ENCODE measurements at places on chromosomes 16 and 17.
A peak's percentile ranks its signal among the peaks of the same experiment; 100 is the strongest.

GRCh38 chr17:39002991-39003715 is 36.0 kb upstream of the FBXO47 start:
- no peak for DNase-seq

GRCh38 chr17:61849674-61850073 is 13.7 kb downstream of the BRIP1 start:
- DNase-seq: no peak

GRCh38 chr17:78358538-78359320 is 1.1 kb downstream of the SOCS3 start:
- DNase-seq: no peak

- no peak for DNase-seq
Observed at GRCh38 chr16:52265446-52265861, 281.5 kb downstream of the TOX3 start.

DNA sequence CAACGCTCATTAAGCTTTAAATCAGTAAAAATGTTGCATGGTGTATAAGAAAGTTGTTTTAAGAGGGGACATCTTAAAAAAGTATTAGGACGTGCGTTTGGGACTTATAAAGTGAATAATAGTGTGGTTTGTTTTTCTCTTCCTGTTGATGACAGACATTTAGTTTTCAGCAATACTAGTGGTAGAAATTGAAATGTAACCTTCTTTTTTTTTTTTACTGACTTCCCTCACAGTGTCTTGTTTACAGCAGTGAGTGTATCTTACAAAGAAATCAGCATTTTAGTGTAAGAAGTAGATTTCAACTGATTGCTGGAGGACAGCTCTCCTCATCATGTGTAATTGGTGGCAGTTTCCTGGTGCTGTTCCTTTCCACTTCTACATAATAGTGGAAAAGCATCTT is 39.6 kb downstream of the CYLD start:
- no peak for DNase-seq

DNA sequence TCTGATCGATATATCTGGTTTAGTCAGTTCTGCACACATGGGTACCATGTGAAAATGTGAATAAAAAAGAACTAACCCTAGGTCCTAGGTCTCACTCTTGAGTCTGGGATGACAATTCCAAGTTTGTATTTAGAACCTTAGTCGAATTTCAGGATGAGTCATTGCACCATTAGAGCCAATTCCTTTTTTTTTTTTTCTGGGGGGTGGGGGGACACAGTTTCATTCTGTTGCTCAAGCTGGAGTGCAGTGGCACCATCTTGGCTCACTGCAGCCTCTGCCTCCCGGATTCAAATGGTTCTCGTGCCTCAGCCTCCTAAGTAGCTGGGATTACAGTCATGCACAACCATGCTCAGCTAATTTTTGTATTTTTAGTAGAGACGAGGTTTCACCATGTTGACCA is 41.6 kb downstream of the SPAG9 start:
- no peak for DNase-seq

DNA sequence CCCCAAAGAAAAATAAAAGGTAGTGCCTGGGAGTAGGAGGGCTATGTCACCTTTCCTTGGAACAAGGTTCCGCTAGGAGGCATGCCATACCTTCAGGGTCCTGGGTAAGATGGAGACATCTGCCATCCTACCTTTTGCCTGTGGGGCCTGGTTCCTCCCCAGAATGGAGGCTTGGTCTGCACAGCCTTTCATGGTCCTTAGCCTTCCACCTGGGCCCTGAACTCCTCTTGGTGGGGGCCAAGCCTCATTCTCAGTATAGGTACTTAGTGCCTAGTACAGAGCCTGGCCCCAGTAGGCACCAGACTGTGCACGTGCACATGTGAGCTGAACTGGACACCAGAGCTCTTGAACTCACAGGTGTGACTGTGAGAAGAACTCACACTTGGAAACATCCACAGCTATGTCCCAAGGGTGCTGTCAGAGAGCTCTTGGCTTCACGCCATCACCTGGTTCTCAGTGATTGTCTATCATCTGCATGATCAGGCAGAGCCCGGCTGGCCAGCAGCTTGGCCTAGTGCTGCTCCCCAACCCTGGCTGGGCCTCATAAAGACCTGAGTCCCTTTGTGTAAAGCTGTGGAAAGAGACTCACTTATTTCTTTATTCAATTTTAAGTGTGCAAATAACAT is 143.2 kb downstream of the SOCS1 start:
- DNase-seq: no peak

DNA sequence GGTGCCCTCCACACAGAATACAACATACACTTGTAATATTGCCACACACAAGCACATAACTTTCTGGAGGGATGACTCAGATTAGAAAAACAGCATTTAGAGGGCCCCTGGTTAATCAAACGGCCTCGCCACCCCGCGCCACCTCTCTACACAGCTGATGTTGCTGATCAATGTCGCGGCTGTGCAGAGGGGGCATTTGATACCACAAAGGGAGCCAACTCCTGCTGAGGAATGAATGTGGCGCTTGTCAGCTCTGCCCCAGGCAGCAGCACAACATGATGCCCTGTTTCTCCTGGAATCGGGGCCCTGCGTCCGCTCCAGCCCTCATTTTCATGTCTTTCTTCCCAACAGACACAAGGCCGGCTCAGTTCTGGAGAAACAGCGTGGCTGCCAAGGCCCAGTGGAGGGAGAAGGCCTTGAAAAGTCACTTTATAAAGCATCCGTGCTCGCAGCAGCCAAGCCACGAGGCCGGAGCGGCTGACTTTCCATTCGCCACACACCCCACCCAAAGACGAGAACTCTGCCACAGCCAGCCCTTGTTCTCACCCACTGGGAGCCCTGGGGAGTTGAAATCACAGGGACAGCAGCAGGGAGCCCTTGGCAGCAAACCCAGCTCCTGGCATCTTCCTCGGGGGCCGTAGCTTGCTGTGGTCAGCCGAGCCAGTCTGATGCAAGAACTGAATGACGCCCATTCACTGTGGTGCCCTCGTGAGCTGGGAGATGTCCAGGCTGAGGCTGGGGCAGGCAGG is 65.6 kb downstream of the XYLT1 start:
- peak; percentile 96 for DNase-seq

DNA sequence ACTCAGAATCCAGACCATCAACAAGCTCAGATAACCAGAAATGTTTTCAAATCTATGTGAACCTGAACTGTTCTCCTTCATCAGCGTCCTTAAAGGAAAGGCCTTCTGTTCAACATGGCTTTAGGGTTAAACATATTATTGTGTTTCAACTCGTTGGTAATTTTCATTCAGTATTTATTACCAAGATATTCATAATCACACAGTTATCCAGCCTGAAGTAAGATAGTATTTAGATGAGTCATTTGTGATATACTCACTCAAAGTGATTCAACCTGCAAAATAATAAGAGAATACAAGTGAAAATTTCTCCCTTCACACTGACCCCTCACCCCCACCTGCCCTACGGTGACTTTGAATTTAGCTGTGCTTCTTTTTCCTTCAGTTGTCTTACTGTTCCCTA is 3.0 kb downstream of the CYLD start:
- no peak for DNase-seq

- no peak for DNase-seq
Observed at GRCh38 chr17:74080656-74081582, 122.6 kb upstream of the RPL38 start.

GRCh38 chr17:35543856-35544255 is 6.4 kb upstream of the SLFN12L start:
- DNase-seq: no peak

GRCh38 chr16:5560084-5560483 is 462.5 kb upstream of the EEF2KMT start:
- no peak for DNase-seq

GRCh38 chr17:6823011-6823442 is 8.5 kb downstream of the TEKT1 start:
- no peak for DNase-seq

DNA sequence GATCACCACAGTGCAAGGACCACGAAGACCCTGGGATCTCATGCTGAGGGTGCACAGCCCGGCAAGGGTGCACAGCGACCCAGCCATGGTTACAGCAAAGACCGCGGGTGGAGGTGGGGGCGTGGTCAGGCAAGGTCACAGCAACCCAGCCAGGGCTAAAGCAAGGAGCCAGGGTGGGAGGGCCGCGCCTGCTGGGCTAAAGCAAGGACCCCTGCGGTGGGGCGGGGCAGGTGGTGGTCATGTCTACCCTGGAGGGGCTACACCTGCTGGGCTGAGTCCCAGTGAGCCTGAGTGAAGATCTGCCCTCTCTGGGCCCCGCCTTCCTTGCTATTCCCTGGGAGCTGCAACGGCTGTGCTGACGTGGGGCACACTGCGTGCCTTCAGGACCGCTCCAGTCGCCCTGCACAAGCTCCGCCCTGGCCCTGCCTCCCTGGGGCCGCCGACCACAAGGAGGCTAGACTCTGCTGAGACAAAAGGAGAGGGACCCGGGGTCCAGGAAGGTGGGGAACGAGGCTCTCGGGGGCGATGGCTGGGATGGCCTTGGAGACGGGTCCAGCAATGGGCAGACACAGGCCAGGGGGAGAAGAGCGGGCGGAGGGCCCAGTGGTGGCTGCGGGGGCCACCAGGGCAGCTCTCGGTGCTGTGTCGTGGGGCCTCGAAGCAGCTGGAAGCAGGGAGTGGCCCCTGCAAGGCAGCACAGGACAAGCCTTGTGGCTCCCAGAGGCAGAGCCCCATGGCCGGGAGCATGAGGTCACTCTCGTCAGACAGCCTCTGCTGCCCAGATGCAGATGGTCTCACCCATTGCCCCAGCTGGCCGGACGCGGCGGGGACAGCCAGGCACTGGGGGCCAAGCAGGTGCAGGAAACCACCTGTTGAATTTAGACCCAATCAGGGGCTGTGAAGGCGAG is 52.8 kb downstream of the CBFA2T3 start:
- no peak for DNase-seq

- no peak for DNase-seq
Observed at GRCh38 chr17:75059369-75060345, 12.6 kb downstream of the KCTD2 start.

GRCh38 chr16:70522216-70523075 is 908 bp downstream of the COG4 start:
- no peak for DNase-seq

GRCh38 chr16:14585287-14585686 is 44.8 kb downstream of the PARN start:
- DNase-seq: no peak

DNA sequence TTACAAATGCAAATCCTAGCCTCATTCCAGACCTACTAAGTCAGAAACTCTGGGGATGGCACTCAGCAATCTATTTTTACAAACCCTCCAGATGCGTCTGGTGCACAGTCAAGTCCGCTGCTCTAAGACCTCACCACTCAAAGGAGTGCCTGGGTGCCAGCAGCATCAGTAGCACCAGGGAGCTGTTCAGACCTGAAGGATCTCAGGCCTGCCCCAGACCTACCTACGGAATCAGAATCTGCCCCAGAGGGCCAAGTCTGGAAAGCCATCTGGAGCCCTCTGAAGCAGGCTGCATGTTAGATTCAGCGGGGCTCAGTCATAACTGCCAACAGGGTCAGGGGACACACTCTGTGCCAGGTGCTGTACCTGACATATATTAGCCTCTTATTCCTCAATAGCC is 17.6 kb downstream of the MEOX1 start:
- DNase-seq: no peak

- DNase-seq: no peak
Observed at GRCh38 chr17:74938194-74938950, 2.7 kb downstream of the OTOP3 start.

GRCh38 chr16:89256651-89257254 is 39.2 kb downstream of the ZNF778 start:
- DNase-seq: peak; percentile 48

DNA sequence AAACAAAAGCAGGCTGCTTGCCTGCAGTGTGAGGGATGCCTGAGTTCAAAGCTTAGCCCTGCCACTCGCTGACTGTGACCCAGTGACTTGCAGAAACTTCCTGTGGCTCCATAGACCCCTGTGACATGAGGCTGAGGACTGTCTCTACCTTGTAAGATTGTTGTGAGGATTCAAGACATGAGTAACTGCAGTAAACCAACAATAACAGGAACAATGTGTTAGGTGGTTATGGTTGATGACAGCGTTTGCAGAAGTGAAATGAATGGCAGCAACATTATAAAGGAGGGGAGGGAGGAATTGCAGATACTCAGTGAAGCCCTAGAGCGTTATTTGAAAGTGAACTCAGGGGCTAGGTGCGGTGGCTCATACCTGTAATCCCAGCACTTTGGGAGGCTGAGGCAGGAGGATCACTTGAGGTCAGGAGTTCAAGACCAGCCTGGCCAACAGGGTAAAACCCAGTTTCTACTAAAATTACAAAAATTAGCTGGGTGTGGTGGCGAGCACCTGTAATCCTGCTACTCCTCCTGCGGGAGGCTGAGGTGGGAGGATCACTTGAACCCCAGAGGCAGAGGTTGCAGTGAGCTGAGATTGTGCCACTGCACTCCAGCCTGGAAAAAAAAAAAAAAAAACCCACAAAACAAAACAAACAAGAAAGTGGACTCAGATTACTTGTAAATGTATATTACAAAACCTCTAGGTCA is 33.5 kb upstream of the EMP2 start:
- no peak for DNase-seq

- DNase-seq: no peak
Observed at GRCh38 chr16:30113711-30114333, 485 bp upstream of the GDPD3 start.

GRCh38 chr17:12736526-12736925 is 52.8 kb upstream of the ARHGAP44 start:
- no peak for DNase-seq

DNA sequence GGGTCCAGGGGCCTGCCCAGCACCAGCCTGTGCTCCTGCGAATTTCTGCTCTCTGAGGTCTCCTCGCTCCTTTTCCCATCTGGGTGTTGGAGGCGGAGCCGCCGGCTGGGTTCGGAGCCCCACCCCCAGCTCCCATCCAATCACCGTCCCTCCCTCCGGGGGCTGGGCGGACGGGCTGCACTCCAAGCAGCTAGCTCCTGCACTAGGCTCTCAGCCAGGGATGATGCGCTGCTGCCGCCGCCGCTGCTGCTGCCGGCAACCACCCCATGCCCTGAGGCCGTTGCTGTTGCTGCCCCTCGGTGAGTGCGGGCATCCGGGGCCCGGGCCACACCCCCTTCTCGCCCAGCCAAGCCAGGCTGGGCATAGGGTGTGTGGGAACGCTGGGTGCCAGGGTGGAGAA is at the start of gene NRN1L:
Gene NRN1L, plus strand, starts transcription at position 202 of the 400 bp plus-strand sequence. Its CDS starts 19 bp downstream, at position 221.
- peak; percentile 86 for DNase-seq

DNA sequence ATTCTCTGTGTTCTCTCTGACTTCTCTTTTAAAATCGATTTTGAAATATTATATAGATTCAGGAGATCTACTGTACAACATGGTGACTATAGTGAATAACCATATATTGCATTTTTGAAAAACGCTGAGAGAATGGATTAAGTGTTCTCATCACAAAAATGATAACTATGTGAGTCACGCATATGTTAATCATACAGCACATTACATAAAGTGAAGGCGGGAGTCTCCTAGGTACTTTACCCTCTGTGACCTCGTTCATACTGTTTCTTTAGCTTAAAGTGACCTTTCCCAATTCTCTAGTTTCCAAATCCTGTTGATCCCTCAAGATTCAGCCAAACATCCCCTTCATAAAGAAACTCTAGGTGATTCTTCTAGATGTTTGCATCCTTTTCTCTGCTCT is 3.1 kb upstream of the KRTAP3-2 start:
- no peak for DNase-seq
